GM19239 (cell line): ENCODE measurements at places on chromosomes 11 and 22.

GRCh38 chr11:13152264-13152663 lies 125.3 kb upstream of the BMAL1 start:
- DNase-seq, result no peak

GRCh38 chr11:109405671-109406070 lies 16.3 kb upstream of the C11orf87 start:
- no peak for DNase-seq

- DNase-seq, result no peak
Measured at GRCh38 chr11:72925656-72926055, 111.4 kb downstream of the ATG16L2 start.

DNA sequence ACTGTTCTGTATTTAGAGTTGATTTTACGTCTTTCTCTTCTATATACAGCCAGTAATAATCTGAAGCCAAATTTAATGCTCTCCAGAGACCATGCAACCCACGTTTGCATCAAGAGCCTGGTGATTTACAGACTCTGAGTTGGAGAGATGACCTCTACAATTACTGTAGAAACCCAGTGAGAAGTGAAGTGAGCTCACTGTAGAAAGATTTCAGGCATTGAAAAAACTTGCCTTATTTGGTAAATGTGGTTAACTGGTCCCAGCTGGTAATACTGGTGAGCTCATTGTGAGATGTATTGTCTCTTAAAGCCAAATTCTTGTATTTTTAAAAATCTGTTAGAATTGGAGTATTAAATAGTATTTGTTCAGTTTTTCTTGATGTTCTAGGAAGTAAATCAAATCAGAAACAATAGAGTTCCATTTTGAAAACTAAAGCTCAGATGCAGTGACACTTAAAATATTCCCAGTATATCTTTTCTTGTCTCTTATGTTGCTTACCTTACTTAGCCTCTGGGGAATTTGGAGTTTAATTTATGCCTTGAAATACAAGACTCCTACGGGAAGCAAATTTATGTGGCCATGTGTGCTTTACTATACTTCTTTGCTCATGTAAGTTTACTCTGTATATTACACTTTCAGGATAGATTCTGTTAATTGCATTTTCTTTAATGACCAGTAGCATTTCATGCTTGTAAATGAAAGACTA lies 189.9 kb downstream of the ARHGAP42 start:
- no peak for DNase-seq

- DNase-seq, result no peak
Measured at GRCh38 chr11:124591430-124591829, 19.8 kb upstream of the PANX3 start.

- DNase-seq, result no peak
Measured at GRCh38 chr11:46363455-46364005, 16.3 kb downstream of the DGKZ start.

DNA sequence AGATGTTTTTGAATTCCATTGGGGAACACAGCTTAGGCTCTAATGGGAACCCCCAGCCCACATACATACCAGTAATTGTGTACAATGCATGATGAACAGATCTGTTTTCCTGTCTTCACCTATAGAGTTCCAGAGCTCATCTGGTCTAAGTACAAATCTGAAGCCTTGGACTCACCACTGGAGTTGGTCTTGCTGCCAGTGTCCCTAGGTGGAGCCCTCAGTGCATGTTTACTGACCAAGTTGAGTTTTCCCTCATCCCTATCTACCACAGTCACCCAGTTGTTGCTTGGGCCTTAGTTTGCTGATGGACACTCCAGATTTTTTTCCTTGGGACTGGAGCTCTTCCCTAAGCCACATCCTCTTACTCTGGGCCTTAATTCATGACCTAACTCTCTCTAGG lies 159.2 kb upstream of the DDI1 start:
- no peak for DNase-seq

GRCh38 chr11:22626573-22627239 lies 1.1 kb upstream of the FANCF start:
- no peak for DNase-seq

GRCh38 chr11:131659931-131660330 lies 289.5 kb downstream of the NTM start:
- no peak for DNase-seq

- peak; percentile 59 for DNase-seq
Measured at GRCh38 chr11:18727479-18728236, 1.7 kb upstream of the IGSF22 start.

DNA sequence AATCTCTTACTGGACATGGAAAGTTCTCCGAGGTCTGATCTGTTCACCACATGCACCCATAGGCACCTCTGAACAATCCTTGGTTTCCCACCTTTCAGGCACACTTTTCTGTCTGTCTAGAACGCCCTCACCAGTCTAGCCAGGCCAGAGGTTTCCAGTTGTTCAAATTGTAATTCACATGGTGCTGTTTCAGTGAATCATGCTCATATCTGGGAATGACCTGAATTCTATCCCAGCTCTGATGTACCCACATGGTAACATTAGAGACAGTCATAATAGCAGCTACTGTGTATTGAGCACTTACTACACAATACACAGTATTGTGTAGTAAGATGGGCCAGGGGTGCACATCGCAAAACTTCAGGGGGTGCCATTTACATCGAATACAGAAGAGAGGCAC lies 138.2 kb downstream of the COMMD9 start:
- DNase-seq, result no peak

DNA sequence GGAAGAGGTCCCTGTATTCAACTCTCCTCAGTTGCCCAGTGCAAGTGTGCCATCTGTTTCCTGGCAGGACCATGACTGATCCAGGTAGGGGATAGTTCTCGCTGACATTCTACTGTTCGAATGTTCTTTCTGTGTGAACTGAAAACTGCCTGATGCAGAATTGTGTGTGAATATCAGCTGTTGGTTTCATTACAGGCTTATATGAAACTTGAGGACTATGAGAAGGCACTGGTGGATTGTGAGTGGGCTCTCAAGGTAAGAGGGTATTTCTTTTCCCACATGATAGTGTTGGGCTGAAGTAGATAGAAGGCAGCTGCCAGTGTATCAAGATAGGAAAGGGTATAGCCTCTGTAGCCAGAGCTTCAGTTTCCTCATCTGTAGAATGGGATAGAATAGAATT lies 15.3 kb downstream of the TTC12 start:
- no peak for DNase-seq

- no peak for DNase-seq
Measured at GRCh38 chr11:59426361-59427067, at the start of gene OR5A2. TSS of gene OR5A2 (minus strand) at chr11:59426413. CDS start at chr11:59422953, 3,460 bp downstream.

GRCh38 chr11:42647993-42648392 lies 663.8 kb upstream of the API5 start:
- DNase-seq, result no peak

GRCh38 chr11:14905104-14906033 lies 13.3 kb upstream of the CYP2R1 start:
- DNase-seq, result peak; percentile 44

DNA sequence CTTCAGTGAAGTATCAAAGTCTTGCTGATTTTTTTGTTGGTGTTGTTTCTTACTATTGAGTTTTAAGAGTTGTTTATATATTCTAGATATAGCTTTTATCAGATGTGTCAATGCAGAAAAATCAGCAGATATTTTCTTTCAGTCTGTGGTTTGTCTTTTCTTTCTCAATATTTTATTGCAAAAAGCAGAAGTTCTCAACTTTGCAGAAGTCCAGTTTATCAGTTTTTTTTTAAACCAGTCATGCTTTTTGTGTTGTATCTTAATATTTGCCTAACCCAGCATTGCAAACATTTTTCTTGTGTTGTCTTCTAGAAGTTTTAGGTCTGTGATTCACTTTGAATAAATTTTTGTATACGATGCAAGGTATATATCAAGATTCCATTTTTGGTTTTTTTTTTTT lies 7.0 kb downstream of the ASRGL1 start:
- DNase-seq, result no peak

DNA sequence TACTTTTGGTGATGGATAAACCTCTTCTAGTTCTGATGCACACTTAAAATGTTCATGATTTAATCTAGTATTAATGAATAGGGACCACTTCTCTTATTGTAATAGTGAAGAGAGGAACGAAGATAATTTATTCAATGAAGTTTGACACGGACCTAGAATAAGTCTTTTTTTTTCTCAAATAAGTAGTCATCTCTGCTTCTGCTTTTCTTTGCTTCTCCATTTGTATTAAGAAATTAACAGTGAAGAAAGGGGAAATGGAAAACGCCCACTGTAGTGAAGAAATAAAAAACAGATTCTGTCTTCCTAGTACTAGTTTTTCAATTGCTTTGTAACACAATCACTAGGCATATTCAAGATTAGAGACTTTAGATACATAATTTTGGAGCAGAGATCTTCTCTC lies 73.0 kb downstream of the CD44 start:
- no peak for DNase-seq

DNA sequence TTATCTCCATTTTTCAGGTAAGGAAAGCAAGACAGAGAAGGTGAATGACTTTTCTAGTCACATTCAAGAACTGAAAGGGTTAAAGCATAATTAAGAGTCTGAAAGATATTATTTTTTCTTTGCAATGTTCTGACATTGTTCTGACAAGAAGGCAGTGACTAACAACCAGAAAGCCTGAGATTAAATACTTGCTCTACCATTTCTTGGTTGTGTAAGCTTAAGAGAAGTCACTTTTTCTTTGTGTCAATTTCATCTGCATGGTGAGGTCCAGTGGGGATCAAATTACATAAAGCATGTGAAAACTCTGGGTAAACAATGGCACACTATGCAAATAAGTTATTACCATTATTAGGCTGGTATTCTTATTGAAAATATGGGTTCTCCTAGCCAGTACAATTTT lies 73.7 kb downstream of the PHF21A start:
- DNase-seq, result no peak

- no peak for DNase-seq
Measured at GRCh38 chr11:64098318-64098831, 62.6 kb downstream of the FLRT1 start.

- DNase-seq, result no peak
Measured at GRCh38 chr22:44493206-44493605, 4.8 kb downstream of the RTL6 start.

- no peak for DNase-seq
Measured at GRCh38 chr11:75878933-75879332, 63.9 kb downstream of the UVRAG start.

DNA sequence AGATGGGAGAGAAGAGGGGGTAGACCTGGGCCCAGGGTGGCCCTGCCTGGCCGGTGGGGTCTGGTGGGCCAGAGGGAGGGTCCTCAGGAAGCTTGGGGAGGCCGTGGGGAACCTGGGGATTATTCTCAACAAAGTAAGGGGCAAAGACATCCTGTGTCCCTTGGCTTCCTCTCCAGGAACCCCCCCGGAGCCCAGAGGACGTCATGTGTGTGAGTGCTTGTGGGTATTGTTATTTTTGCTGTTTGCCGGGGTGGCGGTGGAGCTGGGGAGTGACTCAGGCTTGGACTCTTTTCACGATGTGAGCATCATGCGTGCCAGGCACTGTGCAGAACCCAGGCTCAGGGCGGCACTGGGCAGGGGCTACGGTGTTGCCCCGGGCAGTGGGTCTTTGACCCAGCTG lies 982 bp upstream of the SHANK3 start:
- no peak for DNase-seq

DNA sequence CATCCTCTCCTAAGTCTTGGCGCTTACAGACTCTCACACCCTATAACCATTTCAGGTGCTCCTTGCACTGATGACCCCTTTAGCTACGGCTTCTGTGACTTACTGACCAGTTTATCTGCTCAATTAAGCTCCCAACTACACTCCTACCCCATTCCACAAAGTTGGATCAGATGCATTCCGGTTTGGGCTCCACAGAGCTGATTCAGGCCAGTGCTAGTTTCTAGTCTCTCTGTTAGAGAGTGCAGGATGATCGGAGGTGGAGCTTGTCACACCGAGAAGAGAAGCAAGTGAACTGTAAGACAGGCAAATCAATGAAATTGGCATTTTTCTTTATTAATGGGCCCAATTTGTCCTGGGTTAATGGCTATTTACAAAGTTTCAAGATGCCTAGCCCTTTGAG lies 436.8 kb upstream of the CADM1 start:
- no peak for DNase-seq

DNA sequence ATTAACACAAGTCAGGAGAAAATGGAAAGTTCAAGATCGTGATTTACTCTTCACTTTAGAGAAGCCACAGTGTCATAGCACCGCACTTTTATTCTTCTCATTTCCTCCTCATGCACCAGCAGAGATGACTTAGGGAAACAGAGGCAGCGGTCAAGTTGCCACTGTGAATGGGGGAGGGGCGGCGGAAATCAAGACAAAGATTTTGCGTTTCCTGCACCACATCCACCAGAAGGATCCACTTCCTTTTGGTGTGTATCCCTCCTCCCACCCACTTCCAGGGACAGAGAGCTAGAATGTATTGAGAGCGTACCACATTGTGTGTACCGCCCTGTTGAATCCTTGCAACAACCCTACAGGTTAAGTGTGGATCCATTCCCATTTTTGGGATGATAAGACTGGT lies 21.8 kb downstream of the TSPAN18 start:
- DNase-seq, result no peak

- no peak for DNase-seq
Measured at GRCh38 chr11:116257092-116257491, 515.7 kb downstream of the BUD13 start.
